ENCODE measurements at places on chromosomes 4 and X.
A peak's percentile ranks its signal among the peaks of the same experiment; 100 is the strongest.

GRCh38 chr4:2045518-2045951, 13.6 kb upstream of the NAT8L start:
- DNase-seq: no peak

DNA sequence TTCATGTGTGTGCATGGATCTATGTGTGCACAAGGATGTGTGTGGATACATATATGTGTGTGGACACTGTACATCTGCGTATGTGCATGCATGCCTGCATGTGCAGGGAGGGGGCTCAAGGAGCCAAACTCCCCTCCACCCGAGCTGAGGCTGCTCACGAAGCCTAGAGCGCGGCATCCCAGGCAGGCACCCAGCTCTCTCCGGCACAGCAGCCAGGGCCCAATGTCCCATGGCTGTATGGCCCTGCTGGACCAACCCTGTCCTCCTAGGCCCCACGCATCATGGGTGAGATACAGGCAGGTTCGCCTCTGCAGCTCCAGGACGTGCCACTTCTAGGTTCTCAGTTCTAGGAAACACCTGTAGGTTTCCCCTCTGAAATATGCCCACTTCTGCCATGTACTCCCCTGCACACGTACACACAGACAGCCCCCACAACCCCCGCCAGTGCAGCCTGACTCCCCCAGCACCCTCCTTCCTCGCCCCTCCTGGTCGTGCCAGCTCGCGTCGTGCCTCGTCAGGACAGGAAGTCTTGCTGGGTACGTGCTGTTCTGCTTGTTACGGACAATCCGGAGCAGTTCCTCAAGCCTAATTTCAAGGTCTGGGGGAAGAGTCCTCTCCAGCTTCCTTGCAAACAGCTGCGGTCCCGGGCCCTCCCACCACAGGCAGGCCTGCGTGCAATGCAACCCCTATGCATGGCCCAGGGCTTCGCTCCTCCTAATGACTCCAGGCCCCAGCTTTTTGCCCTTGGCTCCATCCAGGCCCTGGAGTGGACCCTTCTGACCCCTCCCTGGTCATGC, 3.2 kb upstream of the ADRA2C start:
- DNase-seq: no peak

DNA sequence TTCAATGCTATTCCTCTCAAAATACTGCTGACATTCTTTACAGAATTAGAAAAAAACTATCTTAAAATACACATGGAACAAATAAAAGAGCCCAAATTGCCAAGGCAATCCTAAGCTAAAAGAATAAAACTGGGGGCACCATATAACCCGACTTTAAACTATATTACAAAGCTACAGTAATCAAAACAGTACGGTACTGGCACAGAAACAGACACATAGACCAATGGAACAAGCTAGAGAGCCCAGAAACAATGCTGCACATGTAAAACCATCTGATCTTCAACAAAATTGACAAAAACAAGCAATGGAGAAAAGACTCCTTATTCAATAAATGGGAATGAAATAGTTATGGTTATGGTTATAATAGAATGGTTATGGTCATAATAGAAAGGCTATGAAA, 482.6 kb downstream of the IDS start:
- DNase-seq: no peak

- no peak for DNase-seq
Measured at GRCh38 chrX:55488006-55488592, 1.5 kb downstream of the USP51 start.

DNA sequence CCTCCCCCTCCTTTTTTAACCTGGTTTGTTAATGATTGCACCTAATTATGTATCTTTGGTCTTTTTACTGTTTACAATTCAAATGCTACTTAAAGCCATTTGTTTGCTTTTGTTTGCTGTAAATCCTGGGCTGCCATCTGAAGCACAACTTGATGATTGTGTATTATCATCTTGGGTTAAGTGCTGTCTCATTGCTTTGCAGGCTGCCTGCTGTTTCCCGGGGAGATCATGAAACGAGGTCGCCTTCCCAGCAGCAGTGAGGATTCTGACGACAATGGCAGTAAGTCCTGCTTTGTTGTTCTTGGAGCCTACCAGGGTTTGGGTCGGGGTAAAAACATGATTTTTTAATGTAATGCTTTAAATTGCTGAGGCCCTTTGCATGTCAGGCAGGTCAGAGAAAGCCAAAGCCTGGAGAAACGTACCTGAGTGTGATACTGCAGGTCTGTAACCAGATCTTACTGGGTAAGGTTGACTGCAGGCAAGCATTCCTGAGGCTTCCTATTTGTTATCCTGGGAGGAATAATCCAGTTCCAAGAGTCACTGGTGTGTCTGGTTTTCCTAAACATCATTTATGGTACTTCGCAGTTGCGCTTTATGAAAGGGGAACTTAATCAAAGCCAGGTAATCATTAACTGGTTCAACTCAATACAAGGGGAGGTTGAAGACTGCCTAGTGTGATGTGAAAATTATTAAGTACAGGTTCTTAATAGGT, 22.2 kb downstream of the JADE1 start:
- peak; percentile 64 for DNase-seq

DNA sequence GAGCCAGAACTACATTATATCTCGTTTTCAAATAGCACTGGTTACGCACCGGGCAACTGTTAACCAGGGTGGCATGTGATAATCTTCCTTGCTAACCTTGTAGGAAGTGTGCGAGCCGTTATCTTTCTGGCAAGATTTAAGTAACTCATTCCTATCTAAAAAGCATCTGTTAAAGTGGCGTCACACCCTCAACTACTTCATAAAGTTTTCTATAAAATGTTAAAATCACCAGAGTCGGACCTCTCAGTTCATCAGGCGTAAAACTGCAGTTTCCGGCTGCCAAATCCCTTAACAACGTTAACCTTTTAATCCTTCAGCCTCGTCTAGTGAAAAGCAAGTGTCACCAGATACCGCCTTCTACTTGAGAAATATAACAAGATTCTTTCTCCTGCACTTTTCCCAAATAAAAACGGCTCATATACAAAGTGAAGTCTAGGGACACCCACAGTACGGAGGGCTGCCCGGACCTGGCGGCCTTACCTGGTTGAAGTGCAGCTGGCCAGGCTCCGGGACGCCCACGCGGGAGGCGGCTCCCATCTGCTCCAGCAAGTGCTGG, 1.2 kb downstream of the SLC39A8 start:
- no peak for DNase-seq

GRCh38 chr4:99648321-99648720, 9.3 kb downstream of the C4orf54 start:
- DNase-seq: no peak

DNA sequence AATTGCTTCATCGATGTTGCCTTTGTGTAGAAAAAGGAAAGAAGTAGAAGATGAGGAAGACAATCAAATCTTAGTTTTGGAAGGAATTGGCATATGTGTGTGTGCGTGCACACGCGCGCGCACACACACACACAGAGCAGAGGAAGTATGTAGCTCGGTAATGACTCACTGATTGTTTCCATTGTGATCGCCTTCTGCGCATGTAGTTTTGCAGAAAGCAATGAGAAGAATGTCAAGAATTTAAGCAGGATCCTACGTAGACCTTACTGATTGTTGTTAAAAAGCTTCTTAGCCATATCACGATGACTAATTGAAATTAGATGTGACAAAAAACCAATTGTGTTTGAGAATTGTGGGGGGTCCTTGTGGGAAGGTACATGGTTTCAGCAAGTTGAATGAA, 12.8 kb upstream of the LIMCH1 start:
- DNase-seq: peak; percentile 98

DNA sequence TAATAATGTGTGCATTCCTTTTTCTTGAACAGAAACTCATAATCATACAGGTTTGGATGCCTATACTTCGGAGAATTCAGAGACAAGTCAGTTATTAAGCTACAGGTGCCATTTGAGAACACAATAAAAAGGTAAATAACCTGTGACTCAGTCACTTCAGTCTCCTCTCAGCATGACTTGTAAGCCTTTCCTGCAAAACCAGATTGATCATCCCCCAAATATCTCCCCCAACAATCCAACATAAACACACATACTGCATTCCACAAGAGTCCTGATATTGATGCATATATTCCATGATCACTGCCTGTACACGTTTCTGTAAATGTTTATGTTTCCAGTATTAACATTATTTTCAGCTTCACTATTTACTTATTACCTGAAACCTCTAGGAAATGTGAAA, 110.8 kb downstream of the PWWP3B start:
- peak; percentile 0 for DNase-seq

GRCh38 chr4:48261281-48261680, 8.4 kb downstream of the TEC start:
- peak; percentile 31 for DNase-seq

DNA sequence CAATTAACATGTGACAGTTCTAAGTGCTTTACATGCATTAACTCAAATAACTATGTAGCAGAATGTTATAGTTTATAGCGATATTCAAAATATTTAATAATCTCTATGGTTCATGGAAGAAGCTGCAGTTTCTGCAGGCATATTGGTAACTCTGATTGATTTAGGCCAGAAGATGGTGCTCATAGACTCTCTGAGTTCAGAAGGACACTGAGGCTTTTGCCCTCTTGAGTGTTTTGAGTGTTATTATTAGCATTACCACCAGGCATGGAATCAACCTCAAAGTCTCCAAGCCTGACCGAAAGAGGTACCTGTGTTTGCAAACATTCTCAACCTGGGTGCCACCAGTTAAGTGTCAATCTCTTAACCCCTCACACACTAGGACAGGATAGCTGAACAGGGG, 792.3 kb upstream of the PCDH7 start:
- DNase-seq: no peak

DNA sequence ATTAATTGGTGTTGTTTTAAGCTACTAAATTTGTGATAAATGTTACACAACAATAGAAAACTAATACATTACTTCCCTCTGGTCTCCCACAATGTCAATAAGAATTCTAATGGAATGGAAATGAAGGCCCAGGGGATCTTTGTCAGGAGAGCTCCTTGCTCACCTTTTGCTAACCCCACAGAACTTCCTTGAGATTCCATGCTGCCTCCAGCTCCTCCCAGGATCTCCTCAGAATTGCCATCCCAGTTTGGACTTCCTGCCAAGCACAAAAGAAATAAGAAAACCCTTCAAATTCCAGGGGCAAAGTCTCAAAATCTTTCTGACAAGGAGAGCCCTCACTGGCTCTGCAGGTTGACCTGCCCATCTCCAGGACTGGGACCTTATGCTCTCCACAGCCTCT, 43.2 kb downstream of the ITIH6 start:
- no peak for DNase-seq

DNA sequence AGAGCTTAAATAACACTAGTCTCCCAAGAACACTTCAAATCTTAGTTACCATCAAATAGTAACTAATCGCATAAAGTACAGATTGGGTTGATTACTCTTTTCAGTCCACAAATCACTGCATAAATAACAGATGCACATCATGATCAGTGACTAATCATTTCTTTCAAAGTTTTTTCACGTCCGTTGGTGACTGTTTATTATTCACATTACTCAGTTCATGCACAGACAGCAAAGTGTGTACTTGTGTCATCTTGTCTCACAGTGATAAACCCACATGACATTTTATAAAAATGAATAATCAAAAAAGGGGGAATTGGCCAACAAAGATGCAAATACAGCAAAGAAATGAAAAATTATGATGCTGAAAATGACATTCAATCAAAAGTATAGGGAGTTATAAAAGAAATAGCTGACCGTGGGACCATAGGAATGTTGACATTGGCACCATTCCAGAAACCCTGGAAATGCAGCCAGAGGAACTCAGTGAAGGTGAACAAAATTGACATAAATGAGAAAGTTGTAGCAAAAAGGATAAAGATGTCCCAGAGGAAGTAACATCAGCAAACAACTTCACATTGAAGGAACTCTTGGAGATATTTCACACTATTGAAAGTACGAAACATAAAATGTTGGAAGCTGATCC, 161.5 kb downstream of the SOX3 start:
- DNase-seq: peak; percentile 1

DNA sequence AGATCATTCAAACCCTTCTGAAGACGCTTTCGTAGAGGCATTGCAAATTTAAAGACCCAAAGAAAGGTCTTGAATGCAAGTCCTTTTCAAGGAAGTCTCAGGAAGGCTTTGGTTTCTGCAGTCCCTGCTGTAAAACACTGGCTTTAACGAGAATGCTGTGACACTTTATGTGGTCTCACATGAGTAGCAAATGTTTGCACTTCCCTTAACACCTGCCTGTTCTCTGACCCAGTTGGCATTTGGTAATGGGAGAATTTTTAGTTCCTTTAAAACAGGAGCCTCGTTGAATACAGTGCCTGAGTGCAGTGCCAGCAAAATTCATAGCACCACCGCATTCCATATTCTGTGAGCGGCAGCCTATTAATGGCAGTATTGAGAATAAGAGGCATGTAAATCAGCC, 330.5 kb upstream of the PRKX start:
- no peak for DNase-seq

DNA sequence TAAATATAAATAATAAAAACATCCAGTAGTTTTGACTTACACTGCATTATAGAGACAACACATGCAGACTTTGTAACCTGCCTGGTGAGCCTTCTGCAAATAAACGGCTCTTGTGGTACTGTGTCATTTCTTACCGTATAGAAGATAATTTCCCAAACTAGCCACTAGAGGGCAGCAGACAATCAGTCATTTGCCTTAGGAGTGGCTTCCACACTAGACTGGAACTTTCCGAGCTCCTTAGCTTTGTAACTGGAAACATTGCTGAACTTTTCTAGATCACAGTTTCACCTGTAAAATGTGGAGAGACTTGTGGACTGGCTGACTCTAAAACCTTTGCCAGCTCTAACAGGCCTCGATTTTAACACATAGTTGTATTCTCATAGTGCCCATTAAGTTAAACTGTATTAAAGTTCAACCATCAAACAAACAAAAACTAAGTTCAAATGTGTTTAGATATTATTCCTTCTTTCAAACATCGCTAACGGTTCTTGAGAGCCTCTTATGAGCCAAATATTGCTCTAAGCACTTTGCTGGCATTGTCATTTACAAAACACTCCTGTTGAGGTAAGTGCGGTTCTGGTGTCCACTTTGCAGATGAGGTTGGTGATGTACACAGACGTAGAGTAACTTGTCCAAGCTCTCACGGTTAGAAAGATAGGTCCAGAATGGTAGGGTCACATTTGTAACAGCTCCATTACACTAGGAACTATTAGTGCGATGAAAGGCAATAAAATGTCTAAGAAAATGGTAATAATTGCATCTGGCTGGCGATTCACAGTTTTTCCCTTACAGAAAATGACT, 345.5 kb downstream of the ANK2 start:
- peak; percentile 83 for DNase-seq

DNA sequence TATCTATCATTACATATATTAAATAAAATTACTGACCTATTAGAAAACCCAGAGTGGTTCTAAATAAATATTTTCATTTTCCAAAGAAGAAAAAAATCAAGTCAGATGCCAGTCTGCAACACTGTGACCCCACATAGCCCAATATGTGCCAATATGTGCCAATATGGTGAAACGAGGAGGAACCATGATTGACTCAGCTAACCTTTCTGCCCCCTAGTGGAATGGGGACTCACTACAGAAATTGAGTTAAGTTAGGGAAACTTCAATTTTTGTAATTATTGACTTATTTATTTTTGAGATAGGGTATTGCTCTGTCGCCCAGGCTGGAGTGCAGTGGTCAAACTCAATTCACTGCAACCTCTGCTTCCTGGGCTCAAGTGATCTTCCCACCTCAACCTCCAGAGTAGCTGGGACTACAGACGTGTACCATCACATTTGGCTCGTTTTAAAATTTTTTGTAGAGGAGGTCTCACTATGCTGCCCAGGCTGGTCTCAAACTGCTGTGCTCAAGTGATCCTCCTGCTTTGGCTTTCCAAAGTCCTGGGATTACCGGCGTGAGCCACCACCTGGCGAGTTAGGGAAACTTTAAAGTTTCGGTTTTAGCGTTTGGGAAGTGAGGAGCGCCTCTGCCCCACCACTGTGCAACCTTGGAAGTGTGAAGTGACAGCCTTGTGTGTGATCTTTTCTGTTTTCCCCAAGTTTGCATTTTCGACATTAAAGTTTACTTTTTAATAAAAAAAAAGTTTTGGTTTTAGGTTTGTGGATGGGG, 116.8 kb upstream of the SHISA3 start:
- DNase-seq: peak; percentile 20

All from iris pigment epithelial cell (primary cell).